T-helper 17 cell (primary cell): ENCODE measurements at places on chromosomes 7 and 10. TPM values are rescaled to one million over a fixed set of nuclear protein-coding genes. Genes with fewer than 3 reads are reported as not detected.

GRCh38 chr10:100553929-100554328, 18.2 kb downstream of the HIF1AN start:
- DNase-seq: no peak

GRCh38 chr7:18896343-18896975, 221.0 kb downstream of the TWIST1 start:
- DNase-seq: no peak

Gene INPP5F
- 10.4 TPM for total RNA-seq

- DNase-seq: peak; percentile 11
Observed at GRCh38 chr7:29988424-29989256, 961 bp downstream of the SCRN1 start.

DNA sequence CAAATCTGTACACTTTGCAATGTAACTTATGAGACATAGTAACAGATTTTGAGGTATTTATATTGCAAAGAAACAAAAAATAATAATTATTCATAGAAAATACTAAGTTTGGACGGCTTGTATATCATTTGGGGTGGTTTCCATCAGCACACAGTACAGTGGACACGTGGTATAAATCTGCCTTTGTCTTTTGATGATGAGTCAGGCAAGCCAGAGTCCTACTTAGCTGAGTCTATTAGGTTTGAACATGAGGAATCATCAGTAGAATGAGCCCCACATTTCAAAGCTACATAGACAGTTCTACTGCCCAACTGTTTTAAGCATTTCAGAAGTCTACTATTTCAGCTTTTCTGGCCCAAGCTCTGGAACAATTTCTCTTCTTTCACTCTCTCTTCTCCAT, 803.2 kb downstream of the PHTF2 start:
- no peak for DNase-seq

Gene OPN4
- not detected for total RNA-seq

GRCh38 chr7:121446526-121446925, 50.4 kb upstream of the FAM3C start:
- DNase-seq: no peak

Gene ITPRID1
- total RNA-seq: not detected

GRCh38 chr10:29878492-29878891, 180.9 kb downstream of the JCAD start:
- no peak for DNase-seq

- DNase-seq: no peak
Observed at GRCh38 chr7:151430391-151431205, 9.3 kb downstream of the CRYGN start.

Gene SPDYE11
- not detected for total RNA-seq

Gene CRHR2
- not detected for total RNA-seq

Gene ABI1
- total RNA-seq: 99.4 TPM

GRCh38 chr10:2984682-2985081, 82.7 kb upstream of the PFKP start:
- DNase-seq: no peak

Gene GOLGA7B
- 12.0 TPM for total RNA-seq
